ENCODE measurements at places on chromosomes 2 and 18.

DNA sequence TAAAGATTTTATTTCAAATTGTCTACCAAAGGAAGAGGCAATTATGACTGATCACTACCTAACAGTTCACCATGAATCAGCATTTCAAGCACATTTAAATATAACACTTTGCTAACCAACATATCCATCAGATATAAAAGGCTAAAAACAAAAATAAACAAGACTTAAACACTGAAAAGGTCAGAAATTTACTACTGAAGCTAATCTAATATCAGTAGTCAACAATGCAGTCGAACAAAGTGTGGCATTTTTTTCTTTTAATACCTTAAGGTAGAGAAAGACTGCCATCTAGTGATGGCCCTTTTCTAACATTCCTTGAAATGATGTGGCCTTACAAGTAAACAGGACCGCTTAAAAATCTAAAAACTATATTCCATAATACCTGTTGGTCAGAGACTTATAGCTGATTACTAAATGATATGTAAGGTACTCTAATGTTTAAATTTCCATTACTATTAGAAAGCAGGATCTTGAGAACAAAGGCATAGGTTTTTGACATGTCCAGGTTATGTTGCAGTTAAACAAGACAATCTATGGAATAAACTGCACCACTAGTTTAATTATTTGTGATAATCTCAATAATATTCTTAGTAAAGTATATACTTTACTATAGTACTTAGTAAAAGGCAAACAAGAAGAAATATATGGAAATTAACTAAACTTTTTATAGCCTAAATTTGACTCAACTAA lies 80.0 kb downstream of the EXOC6B start:
- peak; percentile 37 for DNase-seq

DNA sequence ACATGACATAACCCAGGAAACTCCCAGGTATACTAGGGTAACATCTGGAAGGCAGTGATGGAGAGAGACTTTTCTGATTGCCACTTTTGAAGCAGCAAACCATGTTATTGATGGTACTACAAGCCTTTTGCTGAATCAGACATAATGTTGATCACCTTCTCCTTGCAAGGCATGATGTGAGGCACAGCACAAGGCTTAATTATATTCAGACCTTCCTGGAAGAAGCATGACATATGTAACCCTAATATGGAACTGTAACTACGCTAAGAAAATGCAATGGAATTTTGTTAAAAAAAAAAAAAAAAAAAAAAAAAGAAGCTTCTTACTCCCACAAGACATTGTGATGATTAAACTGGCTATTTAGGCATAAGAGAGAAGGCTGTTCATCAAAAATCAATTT lies 145.4 kb downstream of the ALK start:
- no peak for DNase-seq

GRCh38 chr2:191638802-191639172 lies 39.1 kb upstream of the NABP1 start:
- no peak for DNase-seq

DNA sequence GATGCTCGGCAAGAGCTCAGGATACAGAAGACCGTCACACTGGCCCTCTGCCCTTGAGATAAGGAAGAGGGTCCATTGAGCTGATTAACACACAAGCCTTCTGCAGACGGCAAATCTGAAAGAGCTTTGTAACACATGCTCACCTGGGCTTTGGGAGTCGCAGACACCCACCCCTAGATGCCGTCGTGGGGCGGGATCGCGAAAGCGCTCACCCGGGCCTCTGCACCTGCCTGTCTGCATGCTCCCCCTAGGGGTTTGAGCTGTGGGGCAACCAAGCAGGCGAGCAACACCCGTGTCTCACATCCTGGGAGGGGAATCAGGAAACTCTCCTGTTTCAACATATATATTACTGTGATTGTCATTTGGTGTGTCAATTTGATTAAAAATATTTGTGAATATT lies 99.8 kb upstream of the KCNH7 start:
- DNase-seq: no peak

GRCh38 chr2:45156605-45157004 lies 147.4 kb upstream of the SIX2 start:
- DNase-seq: no peak

DNA sequence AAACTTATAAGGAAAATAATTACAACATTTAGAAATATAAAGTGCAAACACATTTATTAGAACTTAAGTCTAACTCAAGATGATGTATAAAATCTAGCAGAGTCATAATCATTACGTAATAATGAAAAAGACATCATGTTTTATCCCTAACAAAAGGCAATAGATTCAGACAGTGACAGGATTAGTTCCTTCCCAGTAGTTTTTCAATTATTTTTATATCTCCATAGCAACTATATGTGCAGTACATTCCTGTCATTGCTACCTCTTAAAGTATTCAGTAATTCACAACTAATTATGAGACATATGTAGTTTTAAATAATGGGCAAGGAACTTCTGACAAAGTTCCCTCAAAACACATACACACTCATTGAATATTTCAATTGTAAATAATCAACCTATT lies 687.9 kb downstream of the CCDC85A start:
- DNase-seq: no peak

DNA sequence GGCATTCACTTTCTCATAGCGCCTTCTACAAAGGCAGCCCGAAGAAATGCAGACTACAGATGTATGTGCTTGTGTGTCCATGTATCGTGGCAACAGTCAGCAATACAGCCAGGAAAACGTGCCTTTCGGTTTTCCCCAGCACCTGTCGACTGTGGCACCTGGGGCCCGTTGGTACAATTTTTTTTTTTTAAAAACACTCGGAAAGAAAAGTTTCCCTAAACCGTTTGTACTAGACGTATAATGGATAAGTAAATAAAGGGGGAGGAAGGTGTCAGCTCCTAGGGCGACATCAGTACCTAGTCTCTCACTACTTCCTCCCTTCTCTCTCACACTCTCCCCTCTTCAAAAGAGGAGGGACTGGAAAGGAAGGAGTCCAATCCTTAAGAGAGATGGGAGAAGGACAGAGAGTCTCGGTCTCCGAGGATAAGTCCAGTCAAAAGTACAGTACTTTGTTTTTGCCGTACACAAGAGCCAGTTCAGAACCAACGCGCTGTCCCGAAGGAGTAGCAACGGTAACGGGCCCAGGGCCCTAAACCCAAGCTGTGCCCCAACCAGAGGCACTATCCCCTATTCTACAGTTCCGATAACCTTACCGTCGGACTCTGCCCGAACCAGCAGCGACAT lies 759 bp downstream of the PPP4R3B start:
- DNase-seq: no peak

- DNase-seq: no peak
Observed at GRCh38 chr2:29065068-29065811, 9.1 kb downstream of the PCARE start.

GRCh38 chr2:218645126-218645525 lies 14.3 kb downstream of the ZNF142 start:
- no peak for DNase-seq

DNA sequence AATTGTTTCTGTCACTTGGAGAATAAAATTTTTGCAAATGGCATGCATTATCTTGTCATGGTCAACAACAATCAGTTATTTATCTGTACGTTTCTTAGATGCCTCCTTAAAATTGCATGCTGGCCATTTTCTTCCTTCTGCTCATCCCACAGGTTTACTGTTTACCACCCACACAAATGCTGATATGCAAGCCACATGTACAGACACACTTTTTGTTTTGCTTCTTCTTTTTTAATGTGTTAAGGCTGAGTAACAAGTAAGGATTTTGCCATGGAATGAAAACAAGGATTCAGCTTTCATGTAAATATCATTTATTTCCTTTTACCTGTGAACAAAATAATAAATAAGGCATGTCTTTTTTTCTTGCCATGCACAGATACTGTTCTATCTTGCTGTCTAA lies 1077.1 kb upstream of the ZEB2 start:
- DNase-seq: no peak
